ENCODE measurements at places on chromosomes 12 and 14. TPM values are rescaled to one million over a fixed set of nuclear protein-coding genes. Genes with fewer than 3 reads are reported as not detected.

GRCh38 chr14:82398256-82398655, 864.6 kb upstream of the SEL1L start:
- H3K27ac ChIP-seq, result no peak overlapping the region
- H3K36me3 ChIP-seq, result no peaks in the 10 kb centered on the region
- no peaks in the 10 kb centered on the region for H3K4me1 ChIP-seq
- no peaks in the 10 kb centered on the region for H3K27me3 ChIP-seq
- H3K4me3 ChIP-seq, result no peak overlapping the region

GRCh38 chr12:118981285-118982211, at the start of gene SRRM4:
Gene SRRM4 (plus strand): TSS chr12:118981541. CDS start chr12:118981883, 342 bp downstream.
- peaks cover 21% of the 10 kb centered on the region for H3K4me1 ChIP-seq
- H3K27me3 ChIP-seq, result peaks cover 20% of the 10 kb centered on the region
- peak; percentile 99 for DNase-seq
- H3K27ac ChIP-seq, result peak within 1 kb of the TSS; percentile 38
- H3K36me3 ChIP-seq, result no peaks in the 10 kb centered on the region
- peak within 1 kb of the TSS; percentile 41 for H3K4me3 ChIP-seq

DNA sequence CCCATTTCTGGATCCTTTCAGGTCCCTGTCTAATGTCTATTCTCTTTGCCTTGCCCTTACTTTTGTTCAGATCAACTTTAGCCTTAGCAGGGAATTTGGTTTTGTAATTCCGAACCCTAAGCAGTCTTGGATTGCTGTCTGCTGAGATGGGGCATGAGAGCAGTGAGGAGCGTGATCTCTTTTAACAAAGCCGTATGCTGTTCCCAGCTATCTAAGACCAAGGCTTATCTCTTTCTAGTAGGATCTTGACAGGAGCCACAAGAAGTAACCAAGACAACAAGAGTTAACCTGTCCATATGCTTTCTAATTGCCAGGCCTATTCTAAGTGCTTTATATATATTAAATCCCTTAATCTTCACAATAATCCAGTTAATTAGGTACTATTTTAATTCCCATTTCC, 4.5 kb upstream of the DHRS7 start:
- no peak for DNase-seq
- no peak overlapping the region for H3K27ac ChIP-seq
- H3K4me1 ChIP-seq, result no peaks in the 10 kb centered on the region
- H3K4me3 ChIP-seq, result no peak overlapping the region
- H3K27me3 ChIP-seq, result no peaks in the 10 kb centered on the region
- H3K36me3 ChIP-seq, result no peaks in the 10 kb centered on the region

GRCh38 chr12:124481772-124482566, 85.4 kb downstream of the NCOR2 start:
- H3K36me3 ChIP-seq, result peaks cover 86% of the 10 kb centered on the region
- peaks cover 37% of the 10 kb centered on the region for H3K4me1 ChIP-seq
- no peaks in the 10 kb centered on the region for H3K27me3 ChIP-seq
- H3K4me3 ChIP-seq, result no peak overlapping the region

DNA sequence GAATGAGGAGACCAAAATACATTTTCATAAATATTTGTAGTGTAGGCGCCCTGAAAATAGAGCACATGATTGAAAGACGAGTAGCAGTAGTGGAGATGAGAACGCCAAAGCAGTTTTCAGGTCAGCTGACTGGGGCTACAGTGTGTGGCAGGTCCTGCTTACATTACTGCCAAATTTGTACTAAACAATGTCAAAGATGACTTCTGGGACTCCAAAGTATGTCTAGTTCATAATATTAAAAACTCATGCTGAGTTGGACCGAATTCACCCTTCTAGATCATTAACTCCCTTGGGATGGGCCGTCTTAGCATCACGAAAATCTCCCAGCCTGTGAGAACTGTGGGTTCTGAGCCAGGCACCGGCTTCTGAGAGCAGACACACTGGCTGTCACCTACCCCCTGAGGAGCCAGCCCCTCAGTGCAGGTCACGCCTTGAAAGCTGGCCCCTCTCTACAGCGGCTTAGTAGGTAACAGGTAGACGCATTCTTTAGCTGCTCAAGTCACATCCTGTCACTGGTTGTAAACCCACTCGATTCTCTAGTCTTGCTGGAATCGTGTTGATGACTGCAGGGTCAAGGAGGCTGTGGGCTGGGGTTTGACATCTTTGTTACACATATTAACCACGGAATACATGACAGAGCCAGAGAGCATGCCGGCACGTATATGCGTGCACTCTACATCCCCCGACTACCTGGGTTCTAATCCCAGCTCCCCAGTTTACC, 210.4 kb downstream of the ETV6 start:
- H3K27me3 ChIP-seq, result no peaks in the 10 kb centered on the region
- H3K36me3 ChIP-seq, result no peaks in the 10 kb centered on the region
- H3K4me1 ChIP-seq, result peaks cover 17% of the 10 kb centered on the region
- H3K4me3 ChIP-seq, result no peak overlapping the region

GRCh38 chr12:25200703-25201102, 5.7 kb downstream of the ETFRF1 start:
- no peak overlapping the region for H3K27ac ChIP-seq
- H3K36me3 ChIP-seq, result peaks cover 2% of the 10 kb centered on the region
- H3K27me3 ChIP-seq, result no peaks in the 10 kb centered on the region

- no peaks in the 10 kb centered on the region for H3K36me3 ChIP-seq
- H3K4me1 ChIP-seq, result no peaks in the 10 kb centered on the region
- H3K27me3 ChIP-seq, result no peaks in the 10 kb centered on the region
- no peak overlapping the region for H3K27ac ChIP-seq
Observed at GRCh38 chr14:106308839-106309389, 782.5 kb downstream of the TMEM121 start.

DNA sequence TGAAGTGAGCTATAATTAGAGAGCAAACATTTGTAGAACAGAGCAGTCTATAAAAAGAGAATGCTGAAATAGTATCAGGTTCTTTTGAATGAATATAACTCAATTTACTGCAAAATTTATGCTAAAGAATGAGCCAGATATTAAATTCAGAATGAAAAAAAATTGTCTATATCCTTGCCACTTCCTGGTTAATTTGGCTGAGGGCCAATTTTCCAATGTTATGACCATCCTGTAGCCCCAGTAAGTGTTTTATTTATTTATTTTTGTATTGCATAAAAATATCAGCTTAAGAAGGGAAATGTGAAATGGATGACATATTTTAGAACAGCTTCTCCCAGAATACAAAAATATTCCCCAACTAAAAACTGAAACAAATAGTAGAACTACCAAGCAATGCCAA, 263.4 kb downstream of the SOX5 start:
- no peaks in the 10 kb centered on the region for H3K27me3 ChIP-seq
- H3K4me1 ChIP-seq, result no peaks in the 10 kb centered on the region
- H3K4me3 ChIP-seq, result no peak overlapping the region
- no peak overlapping the region for H3K27ac ChIP-seq
- DNase-seq, result no peak

DNA sequence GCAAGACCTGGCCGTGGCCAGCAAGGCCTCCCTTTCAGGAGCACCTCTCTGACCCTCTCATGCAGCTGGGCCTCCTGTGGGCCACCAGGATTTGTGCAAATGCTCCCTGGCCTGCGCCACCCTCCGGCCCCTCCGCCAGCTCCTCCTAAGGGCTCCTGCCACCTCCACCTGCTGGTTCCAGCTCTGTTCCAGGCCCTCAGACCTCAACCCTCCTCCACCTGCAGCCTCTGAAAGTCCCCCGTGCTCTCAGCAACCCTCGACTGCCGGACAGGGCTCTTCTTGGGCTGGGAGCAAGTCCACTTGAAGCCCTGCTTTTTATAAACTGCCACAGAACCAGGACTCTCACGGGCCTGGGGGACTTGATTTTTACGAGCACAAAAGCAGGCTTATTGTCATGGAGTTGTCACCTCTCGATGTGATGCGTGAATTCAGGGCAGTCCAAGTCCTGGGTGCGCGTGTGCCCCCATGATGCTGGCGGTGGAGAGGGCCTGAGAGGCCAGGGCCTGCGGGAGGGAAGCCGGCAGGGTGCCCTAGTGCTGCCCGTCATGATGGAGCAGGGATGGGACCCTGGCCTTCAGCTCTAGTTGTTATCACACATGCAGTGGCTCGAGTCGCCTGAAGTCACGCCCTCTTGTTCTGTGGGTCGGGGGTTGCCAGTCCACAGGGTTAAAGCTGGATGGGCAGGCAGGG, 9.1 kb downstream of the TEDC1 start:
- H3K27ac ChIP-seq, result peak overlapping the region; percentile 91
- H3K27me3 ChIP-seq, result no peaks in the 10 kb centered on the region
- DNase-seq, result no peak
- H3K4me3 ChIP-seq, result no peak overlapping the region

GRCh38 chr12:25241167-25242020, 9.3 kb downstream of the KRAS start:
- peak; percentile 4 for DNase-seq
- H3K4me3 ChIP-seq, result no peak overlapping the region
- no peaks in the 10 kb centered on the region for H3K27me3 ChIP-seq
- no peak overlapping the region for H3K27ac ChIP-seq

DNA sequence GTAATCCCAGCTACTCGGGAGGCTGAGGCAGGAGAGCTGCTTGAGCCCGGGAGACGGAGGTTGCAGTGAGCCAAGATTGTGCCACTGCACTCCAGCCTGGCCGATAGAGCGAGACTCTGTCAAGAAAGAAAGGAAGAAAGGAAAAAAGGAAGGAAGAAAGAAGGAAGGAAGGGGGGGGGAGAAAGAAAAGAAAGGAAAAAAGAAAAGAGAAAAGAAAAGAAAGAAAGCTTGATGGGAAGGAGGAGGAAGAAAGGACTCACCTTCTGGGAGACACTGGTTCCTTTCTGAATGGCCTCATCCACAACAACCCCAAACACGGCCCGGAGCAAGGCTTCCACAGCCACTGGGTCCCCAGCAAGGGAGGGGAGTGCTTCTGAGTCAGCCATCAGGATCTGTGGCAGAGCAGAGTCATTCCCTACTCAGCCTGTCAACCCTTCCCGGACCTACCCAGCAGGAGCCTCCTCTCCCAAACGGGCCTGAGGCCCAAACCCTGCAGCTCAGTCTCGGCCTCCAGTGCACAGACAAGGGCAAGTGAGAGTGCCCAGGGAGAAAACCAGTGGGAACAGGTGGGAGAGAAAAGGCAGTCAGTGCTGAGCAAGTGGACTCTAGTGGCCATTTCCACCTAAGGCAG, 7.3 kb upstream of the ZNF740 start:
- H3K4me1 ChIP-seq, result peaks cover 8% of the 10 kb centered on the region
- no peak for DNase-seq
- no peak overlapping the region for H3K27ac ChIP-seq
- no peaks in the 10 kb centered on the region for H3K27me3 ChIP-seq
- H3K4me3 ChIP-seq, result no peak overlapping the region
- peaks cover 40% of the 10 kb centered on the region for H3K36me3 ChIP-seq

GRCh38 chr12:30044206-30044605, 260.5 kb upstream of the TMTC1 start:
- no peak for DNase-seq
- H3K36me3 ChIP-seq, result no peaks in the 10 kb centered on the region
- H3K4me3 ChIP-seq, result no peak overlapping the region
- H3K27me3 ChIP-seq, result no peaks in the 10 kb centered on the region

- no peaks in the 10 kb centered on the region for H3K4me1 ChIP-seq
- H3K27ac ChIP-seq, result no peak overlapping the region
- H3K4me3 ChIP-seq, result no peak overlapping the region
- no peaks in the 10 kb centered on the region for H3K27me3 ChIP-seq
- DNase-seq, result no peak
- no peaks in the 10 kb centered on the region for H3K36me3 ChIP-seq
Observed at GRCh38 chr12:129659961-129660622, 243.7 kb downstream of the TMEM132D start.

GRCh38 chr12:53592426-53592825, 33.8 kb downstream of the ATF7 start:
- H3K27ac ChIP-seq, result peak overlapping the region; percentile 78
- DNase-seq, result no peak
- H3K36me3 ChIP-seq, result no peaks in the 10 kb centered on the region
- no peak overlapping the region for H3K4me3 ChIP-seq
- H3K4me1 ChIP-seq, result peaks cover 2% of the 10 kb centered on the region

GRCh38 chr12:54463484-54463883, 9.9 kb downstream of the GTSF1 start:
- DNase-seq, result no peak
- no peaks in the 10 kb centered on the region for H3K27me3 ChIP-seq
- no peak overlapping the region for H3K27ac ChIP-seq
- H3K36me3 ChIP-seq, result no peaks in the 10 kb centered on the region

DNA sequence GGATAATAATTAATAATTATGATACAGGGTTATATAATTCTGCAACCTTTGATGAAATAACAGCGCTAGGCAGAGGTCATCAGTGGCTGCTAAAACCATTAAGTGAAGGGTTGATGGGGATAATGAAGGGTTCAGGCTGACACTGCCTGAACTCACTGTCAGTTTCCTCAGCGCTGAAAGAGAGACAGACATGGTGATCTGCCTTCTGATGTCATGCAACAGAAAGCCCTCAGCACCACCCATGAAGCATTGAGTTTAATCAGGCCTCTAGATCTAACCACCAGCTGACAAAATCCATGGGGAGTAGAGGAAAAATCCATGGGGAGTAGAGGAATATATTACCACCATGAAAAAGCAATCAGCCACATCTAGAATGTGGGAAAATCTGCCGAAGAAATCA, 107.6 kb downstream of the PTPRB start:
- no peak overlapping the region for H3K4me3 ChIP-seq
- no peak for DNase-seq
- no peaks in the 10 kb centered on the region for H3K27me3 ChIP-seq
- no peak overlapping the region for H3K27ac ChIP-seq
- H3K36me3 ChIP-seq, result no peaks in the 10 kb centered on the region
- H3K4me1 ChIP-seq, result no peaks in the 10 kb centered on the region

- no peak overlapping the region for H3K27ac ChIP-seq
- H3K4me3 ChIP-seq, result no peak overlapping the region
- H3K27me3 ChIP-seq, result no peaks in the 10 kb centered on the region
- DNase-seq, result no peak
Observed at GRCh38 chr12:104784592-104784991, 173.5 kb downstream of the SLC41A2 start.

- H3K4me1 ChIP-seq, result no peaks in the 10 kb centered on the region
- H3K27me3 ChIP-seq, result no peaks in the 10 kb centered on the region
- DNase-seq, result no peak
- H3K27ac ChIP-seq, result no peak overlapping the region
Observed at GRCh38 chr12:46549527-46550265, 177.1 kb upstream of the SLC38A2 start.

The ZDHHC22 gene
- total RNA-seq, result 11.5 TPM

The FAM161B gene
- 13.8 TPM for total RNA-seq

The PRKD1 gene
- 22.1 TPM for total RNA-seq

The KRT84 gene
- not detected for total RNA-seq

The EXOC3L4 gene
- 0.50 TPM for total RNA-seq

The GRIN2B gene
- total RNA-seq, result 39.9 TPM

The CMA1 gene
- not detected for total RNA-seq

The PLXNC1 gene
- 53.3 TPM for total RNA-seq

The OR6C2 gene
- not detected for total RNA-seq

The GPR137C gene
- total RNA-seq, result 37.9 TPM

Measured in spinal cord (tissue), 10 donors.